ENCODE measurements at places on chromosomes 1 and 21. TPM values are rescaled to one million over a fixed set of nuclear protein-coding genes. Genes with fewer than 3 reads are reported as not detected.

DNA sequence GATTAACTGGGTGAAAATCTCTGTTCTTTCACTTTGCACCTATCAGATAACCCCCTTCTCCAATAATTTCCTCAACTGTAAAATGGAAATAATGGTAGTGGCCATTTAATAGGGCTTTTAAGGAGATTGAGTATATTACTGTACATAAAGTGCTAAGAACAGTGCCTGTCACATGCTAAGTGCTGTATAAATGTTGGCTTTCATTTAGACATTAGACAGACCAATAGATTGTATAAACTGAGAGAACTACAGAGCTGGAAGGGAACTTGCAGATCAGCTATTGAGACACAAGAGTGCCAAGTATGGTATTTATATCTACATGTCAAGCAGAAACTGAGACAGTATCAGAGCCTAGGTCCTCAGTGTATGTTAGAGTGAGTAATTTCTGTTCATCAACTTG, 934.7 kb downstream of the PLA2G4A start:
- DNase-seq, result no peak

GRCh38 chr1:2580691-2581090, 5.9 kb upstream of the PRXL2B start:
- no peak for DNase-seq

The THEM5 gene
- not detected for total RNA-seq

DNA sequence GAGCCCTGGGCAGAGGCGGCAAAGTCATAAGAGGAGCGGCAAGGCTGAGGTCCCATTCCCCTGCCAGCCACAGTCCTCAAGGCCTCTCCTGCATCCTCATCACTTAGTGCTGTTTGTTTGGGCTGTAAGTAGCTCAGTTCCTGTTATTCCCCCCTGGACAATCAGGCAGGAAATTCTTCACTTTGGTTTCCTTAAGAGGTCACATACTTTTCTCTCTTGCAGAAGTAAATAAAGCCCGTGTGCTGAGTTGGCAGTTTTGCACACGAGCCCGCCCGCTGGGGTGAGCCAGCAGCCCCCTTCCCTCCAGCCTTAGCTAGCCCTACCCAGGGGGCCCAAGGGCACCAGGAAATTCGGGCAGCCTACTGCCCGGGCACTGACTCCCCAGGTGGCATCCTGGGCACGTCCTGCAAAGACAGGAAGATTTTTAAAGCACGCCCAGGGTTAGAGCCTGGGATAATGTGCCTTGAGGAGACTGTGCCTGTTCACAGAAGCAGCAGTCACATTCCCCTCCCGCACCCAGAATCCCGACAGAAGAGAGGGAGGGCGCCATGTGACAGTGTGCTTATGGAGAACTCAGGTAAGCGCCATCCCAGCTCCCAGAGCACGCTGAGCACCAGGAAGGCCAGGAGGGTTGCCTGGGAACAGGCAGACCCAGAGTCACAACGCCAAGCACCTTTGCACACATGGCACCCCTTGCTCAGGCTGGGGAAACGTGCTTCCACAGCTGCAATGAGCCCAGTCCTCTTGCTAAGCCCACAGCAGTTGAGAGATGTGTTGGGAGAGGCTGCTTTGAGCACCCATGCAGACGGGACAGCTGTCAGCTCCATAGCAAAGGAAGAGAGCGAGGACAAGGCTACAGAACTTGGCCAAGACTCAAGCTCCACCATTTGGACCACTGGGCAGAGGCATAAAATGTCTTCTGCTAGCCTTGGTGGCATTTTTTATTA, 144.5 kb upstream of the TMEM51 start:
- DNase-seq, result no peak

- DNase-seq, result no peak
These were observed 14.3 kb downstream of the KCNT2 start for GRCh38 chr1:196593955-196594354.
